Skeletal muscle tissue (tissue), 5 donors: ENCODE measurements at places on chromosomes 11 and 22. TPM values are rescaled to one million over a fixed set of nuclear protein-coding genes. Genes with fewer than 3 reads are reported as not detected.

PDGFD gene
- 24.0 TPM for total RNA-seq

OR52I2 gene
- not detected for total RNA-seq

NNMT gene
- 87.2 TPM for total RNA-seq

SPI1 gene
- 2.6 TPM for total RNA-seq

KRTAP5-11 gene
- total RNA-seq = not detected

SCN2B gene
- 2.1 TPM for total RNA-seq

SCGB2A2 gene
- total RNA-seq = not detected

ZBTB44 gene
- total RNA-seq = 111 TPM

OTOG gene
- total RNA-seq = under 0.01 TPM

HOATZ gene
- total RNA-seq = not detected

ROBO4 gene
- 14.1 TPM for total RNA-seq

AIFM3 gene
- under 0.01 TPM for total RNA-seq

GAS2 gene
- total RNA-seq = 42.8 TPM
